Parietal lobe (tissue), 2 donors: ENCODE measurements at places on chromosomes 3 and 15. TPM values are rescaled to one million over a fixed set of nuclear protein-coding genes. Genes with fewer than 3 reads are reported as not detected.

The ACSBG1 gene
- 4.1 TPM for total RNA-seq

The TFDP2 gene
- total RNA-seq, result 98.3 TPM

The CYP8B1 gene
- total RNA-seq, result not detected

The RETNLB gene
- total RNA-seq, result not detected

The C2CD4A gene
- total RNA-seq, result not detected

The ACAN gene
- 0.31 TPM for total RNA-seq

The CCR9 gene
- total RNA-seq, result not detected

The GPR27 gene
- total RNA-seq, result 27.9 TPM

The CPN2 gene
- not detected for total RNA-seq

The TM6SF1 gene
- total RNA-seq, result 15.0 TPM

The EIF4A2 gene
- 1,078 TPM for total RNA-seq

The GOLGA8K gene
- total RNA-seq, result 2.5 TPM

The NRROS gene
- total RNA-seq, result 1.6 TPM

The ITIH3 gene
- not detected for total RNA-seq

The THRB gene
- total RNA-seq, result 47.0 TPM

The AADACL2 gene
- not detected for total RNA-seq

The ATP8B4 gene
- total RNA-seq, result 5.0 TPM

The NIT2 gene
- 26.3 TPM for total RNA-seq

The GOLGA8Q gene
- total RNA-seq, result 1.9 TPM

The CNTN3 gene
- total RNA-seq, result 37.9 TPM

The SIDT1 gene
- 4.7 TPM for total RNA-seq

The NLGN1 gene
- 113 TPM for total RNA-seq

The LAMB2 gene
- total RNA-seq, result 69.2 TPM

The EIF5A2 gene
- total RNA-seq, result 5.9 TPM

The ACTC1 gene
- under 0.01 TPM for total RNA-seq

The GOLGA8T gene
- 0.31 TPM for total RNA-seq

The GPR156 gene
- 9.1 TPM for total RNA-seq

The COLQ gene
- total RNA-seq, result 14.4 TPM

The ARHGEF26 gene
- total RNA-seq, result 11.9 TPM

The ADCY5 gene
- 39.8 TPM for total RNA-seq

The CCDC12 gene
- total RNA-seq, result 36.9 TPM

The TRIM42 gene
- not detected for total RNA-seq

The MANF gene
- 15.7 TPM for total RNA-seq

The FBXW12 gene
- total RNA-seq, result 2.8 TPM

The RYR3 gene
- 48.8 TPM for total RNA-seq
